Hematopoietic multipotent progenitor cell treated with erythropoietin and hydrocortisone succinate and interleukin-3 and kit ligand, for 15 days (in vitro differentiated cells): ENCODE measurements at places on chromosomes 5 and 9.
A peak's percentile ranks its signal among the peaks of the same experiment; 100 is the strongest.

GRCh38 chr9:84271531-84271900 lies 69.0 kb downstream of the SLC28A3 start:
- no peak for DNase-seq

DNA sequence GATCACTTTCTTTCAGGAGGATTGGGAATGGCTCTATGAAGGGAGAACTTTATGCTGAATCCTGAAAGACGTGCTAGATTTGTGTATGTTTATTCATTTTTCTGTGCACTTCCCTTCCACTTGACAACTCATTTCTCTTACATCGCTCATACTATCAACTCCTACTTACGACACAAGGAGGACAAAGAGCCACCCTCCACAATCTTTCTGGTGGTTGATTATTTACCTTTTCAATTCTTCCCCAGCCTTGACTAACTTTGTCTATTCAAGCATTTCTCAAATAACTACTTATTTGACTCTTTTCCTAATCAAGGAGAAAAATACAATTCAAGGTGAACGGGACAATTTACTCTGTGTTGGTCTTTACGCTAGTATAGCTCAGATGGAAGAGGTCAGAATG lies 622.1 kb downstream of the TLR4 start:
- no peak for DNase-seq

- DNase-seq, result no peak
These were observed 478.3 kb downstream of the EBF1 start for GRCh38 chr5:158621391-158621790.

DNA sequence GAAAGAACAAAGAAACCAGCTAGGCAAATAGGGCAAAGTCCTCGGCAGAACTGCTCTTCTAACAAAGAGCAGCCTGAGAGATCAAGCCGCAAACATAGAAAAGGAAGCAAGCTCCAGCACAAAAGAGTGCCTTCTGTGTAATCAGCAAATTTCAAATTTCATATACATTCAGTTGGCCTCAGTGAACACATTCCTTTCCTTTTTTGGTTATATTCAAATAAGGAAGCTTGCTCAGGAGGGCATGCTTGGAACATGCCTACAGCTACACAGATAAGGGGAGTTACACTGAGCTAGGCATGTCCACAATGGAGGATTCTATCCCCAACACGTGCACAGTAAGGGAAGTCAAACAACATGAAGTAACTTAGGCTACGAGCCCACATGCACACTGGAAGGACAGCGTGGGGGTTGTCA lies 23.4 kb downstream of the IL33 start:
- no peak for DNase-seq

DNA sequence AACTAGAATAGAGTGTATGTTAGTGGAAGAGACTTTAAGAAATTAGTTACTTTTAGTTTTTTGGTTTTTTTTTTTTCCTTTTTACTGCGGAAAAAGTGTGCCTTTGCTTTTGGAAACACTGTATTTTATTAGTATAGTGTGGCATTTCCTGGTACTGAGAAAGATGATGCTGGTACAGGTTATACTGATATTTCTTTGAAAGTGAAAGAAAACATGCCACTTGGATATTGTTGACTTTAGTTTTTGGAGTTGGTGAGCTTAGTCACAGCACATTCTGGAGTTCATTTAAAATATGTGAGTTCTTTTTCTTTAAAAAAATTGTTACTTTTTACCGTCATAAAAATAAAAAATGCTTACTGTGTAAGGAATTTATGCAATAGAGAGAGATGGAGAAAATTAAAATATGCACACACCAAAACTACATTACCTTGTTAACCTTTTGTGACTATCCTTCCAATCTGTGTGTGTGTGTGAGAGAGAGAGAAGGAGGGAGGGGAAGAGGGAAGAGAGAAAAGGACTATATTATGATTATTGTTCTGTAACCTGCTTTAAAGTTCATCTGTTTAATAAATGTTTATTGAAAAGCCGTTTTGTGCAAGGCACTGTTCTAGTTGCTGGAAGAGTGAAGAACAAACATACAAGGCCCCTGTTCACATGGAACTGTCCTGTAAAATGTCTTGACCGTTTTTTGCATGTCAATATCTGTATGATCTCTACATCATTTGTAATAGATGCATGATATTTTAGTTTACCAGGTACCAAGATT lies 1.9 kb downstream of the UGCG start:
- DNase-seq, result peak; percentile 17

DNA sequence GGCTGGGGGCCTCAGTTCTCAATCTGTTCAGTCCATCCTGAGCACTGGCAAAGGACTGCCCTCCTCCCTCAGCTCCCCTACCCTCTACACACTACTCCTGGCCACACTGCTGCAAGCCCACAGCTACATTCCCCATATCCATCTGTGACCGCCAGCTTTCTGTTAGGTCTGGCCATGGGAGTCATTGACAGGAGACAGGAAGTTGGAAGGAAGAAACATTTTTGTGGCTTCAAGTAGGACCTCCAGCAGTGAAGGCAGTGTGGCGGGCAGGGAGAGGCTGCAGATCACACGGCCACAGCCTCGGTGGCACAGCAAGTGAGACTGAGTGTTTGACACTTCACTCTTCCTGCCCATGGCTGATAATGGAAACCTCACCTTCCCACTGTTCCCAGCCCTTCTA lies 55.9 kb downstream of the SECISBP2 start:
- DNase-seq, result no peak

DNA sequence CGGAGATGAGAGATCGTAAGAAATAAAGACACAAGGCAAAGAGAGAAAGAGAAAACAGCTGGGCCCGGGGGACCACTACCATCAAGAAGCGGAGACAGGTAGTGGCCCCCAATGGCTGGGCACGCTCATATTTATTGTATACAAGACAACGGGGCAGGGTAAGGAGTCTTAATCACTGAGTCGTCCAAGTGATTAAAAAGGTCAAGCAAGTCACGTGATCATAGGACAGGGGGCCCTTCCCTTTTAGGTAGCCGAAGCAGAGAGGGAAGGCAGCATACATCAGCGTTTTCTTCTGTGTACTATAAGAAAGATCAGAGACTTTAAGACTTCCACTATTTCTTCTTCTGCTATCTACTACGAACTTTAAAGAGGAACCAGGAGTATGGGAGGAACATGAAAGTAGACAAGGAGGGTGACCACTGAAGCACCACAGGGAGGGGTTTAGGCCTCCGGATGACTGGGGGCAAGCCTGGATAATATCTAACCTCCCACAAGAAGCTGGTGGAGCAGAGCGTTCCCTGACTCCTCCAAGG lies 24.6 kb upstream of the QSOX2 start:
- no peak for DNase-seq

DNA sequence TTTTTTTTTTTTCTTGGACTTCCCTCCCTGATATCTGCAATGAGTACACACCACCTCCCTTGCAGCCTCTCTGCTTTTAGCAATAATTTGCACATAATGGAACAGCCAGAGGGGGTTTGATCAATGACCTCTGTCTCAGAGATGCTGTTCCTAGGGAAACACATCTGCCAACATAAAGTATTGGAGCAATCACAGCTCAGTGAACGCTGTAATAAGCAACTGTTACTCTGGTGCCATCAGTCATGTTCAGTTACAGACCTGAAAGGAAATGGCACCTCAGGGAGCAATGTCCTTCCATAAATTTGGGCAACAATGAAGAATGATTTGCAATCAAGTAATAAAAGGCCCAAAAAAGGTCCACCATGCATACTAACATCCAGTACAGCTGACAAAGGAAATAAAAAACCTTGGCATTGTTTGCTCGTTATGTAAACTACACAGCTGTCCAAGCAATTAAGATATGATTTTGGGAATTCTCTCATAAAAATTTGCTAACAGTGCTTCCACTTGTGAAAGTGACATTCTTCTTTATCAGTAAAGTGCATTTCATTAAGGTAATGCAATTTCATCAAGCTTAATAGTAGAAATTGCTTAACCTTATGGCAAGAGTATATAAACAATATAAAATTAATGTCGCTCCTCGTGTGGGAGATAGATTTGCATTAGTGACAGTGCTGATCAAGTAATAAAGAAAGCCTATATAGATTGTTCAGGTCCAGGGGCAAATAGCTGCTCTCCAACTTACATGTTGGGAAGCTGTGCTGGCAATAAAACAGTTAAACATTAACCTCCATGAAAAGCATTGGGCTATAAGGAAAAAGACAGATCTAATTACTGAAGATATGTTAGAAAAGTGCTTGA lies 167.8 kb downstream of the RASEF start:
- DNase-seq, result no peak

DNA sequence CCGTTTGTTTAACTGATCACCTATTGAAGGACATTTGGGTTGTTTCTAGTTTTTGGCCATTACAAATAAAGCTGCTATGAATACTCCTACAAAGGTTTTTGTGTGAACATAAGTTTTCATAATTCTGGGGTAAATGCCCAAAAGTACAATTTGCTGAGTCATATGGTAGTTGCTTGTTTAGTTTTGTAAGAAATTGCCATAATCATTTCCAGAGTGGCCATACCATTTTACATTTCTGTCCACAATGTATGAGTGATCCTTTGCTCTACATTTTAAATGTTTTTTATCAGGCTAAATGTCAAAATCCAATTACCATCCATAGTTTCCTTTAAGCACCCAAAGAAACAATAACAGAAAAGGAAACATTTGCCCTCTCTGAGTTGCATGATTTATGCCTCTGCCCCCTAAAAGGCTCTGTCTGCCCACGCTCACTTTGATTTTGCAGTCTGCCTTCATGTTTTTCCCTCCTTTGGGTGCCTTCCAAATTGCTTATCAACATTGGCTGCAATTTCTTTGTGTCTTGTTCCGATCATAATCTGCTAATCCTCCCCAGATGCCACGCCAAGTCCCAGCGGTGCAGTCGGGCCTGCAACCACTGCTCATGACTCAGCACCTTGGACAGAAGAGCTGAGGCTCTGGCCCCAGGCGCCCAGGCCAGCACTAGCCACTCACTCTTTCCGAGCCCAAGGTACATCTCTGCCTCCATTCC lies 339.2 kb downstream of the PIK3R1 start:
- DNase-seq, result no peak

DNA sequence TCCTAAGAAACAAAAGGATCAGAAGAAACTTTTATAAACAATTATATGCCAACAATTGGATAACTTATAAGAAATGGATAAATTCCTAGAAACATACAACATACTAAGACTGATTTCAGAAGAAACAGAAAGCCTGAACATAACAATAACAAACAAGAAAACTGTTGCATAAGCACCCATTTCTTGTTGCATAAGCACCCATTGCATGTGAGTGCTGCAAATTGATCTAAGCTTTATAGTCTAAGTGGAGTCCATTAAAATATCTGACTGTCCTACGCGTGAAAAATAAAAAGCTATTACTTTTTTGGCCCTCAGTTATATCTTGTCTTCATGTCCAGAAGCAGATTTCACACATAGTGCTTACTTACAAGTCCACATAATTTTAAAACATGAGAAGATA lies 19.3 kb downstream of the TYRP1 start:
- no peak for DNase-seq

- no peak for DNase-seq
These were observed 133.2 kb downstream of the ERCC6L2 start for GRCh38 chr9:96008502-96009222.

- DNase-seq, result no peak
These were observed 153.8 kb downstream of the DEPDC1B start for GRCh38 chr5:60546207-60546606.

- DNase-seq, result no peak
These were observed 24.2 kb upstream of the ELAVL2 start for GRCh38 chr9:23850242-23850689.

DNA sequence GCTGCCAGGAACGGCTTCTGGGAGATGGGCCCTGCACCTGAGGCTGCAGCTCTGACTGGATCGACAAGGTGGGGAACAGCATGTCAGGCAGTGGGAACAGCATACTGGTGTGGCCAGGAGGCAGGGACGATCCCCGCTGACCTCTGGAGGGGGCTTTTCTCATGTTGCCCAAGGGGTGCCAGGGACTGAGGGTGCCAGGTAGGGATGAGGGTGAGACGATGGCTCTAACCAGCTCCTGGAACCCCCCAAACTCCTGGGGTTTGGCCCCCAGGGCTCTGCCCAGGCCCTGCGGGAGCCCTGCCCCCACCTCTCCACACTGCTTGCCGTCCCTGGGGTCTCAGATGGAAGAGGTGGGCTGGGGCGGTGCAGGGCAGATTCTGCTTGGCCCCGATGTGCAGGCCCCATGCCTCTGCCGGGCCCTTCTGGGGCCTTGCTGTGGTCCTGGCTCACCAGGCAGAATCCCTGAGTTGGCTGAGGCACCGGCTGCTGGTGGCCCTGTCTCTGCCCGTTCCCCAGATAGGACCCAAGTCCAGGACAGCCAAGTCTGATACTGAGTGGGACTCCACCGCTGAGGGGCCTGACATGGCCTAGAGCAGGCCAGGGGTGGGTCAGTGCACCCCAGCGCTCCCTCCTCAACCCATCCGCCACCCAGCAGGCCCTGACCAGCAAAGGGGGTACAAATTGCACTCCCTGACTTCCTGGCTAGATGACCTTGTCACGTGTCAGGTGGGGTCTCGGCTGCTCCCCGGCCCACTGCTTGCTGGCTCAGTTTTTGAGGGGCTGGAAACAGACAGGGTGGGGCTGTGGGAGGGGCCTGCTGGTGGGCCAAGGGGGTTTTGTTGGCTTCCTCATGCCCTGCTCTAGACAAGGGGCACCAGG lies 28.4 kb upstream of the RNF130 start:
- no peak for DNase-seq

GRCh38 chr9:88992556-88992955 lies 1.3 kb downstream of the S1PR3 start:
- no peak for DNase-seq

GRCh38 chr5:4095918-4096630 lies 500.4 kb downstream of the IRX1 start:
- DNase-seq, result no peak

- DNase-seq, result no peak
These were observed 39.5 kb downstream of the JAKMIP2 start for GRCh38 chr5:147743012-147743411.

DNA sequence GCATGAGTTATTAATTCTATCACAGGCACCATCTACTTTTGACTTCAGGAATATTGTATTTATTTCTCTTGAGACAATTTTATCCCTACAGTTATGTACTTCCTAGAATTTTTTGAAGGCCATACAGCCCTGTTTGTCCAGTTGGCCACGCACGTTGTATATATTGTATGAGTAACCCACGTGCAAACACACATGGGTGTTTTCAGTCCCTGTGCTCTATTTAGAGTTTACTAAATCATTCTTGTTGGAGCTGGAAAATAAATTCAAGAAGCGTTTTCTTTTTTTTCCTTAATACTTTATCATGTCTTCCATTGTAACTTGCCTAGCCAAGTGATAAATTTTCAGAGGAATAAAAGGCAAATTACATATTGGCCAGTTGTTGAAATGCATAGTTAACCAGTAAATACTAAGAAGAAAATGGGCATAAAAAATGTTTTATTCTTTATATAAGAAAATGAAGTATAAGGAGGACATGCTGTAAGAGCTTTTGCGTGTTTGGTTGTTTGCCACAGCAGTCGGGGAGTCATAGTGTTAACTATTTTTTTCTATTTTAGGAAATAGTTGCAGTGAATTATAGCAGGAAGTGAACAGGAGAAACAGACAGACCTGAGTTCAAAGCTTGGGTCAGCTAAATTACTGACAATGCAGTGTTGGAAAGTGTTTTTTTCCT lies 86.4 kb upstream of the MINAR2 start:
- DNase-seq, result no peak

- no peak for DNase-seq
These were observed 572.8 kb downstream of the CCDC171 start for GRCh38 chr9:16125629-16126028.

GRCh38 chr9:87139099-87139730 lies 191.9 kb upstream of the GAS1 start:
- DNase-seq, result no peak

GRCh38 chr9:36873247-36873875 lies 160.7 kb downstream of the PAX5 start:
- DNase-seq, result peak; percentile 63

GRCh38 chr5:129094924-129095899 lies 663 bp downstream of the ISOC1 start:
- peak; percentile 18 for DNase-seq

GRCh38 chr9:33403941-33404787 lies 1.8 kb upstream of the AQP7 start:
- DNase-seq, result no peak
